A549 treated with Mapracorat at 1 μM for 4 hours (cell line): ENCODE measurements at places on chromosomes 11 and 22. TPM values are rescaled to one million over a fixed set of nuclear protein-coding genes. Genes with fewer than 3 reads are reported as not detected.

DEUP1 gene
- not detected in 5 replicates for total RNA-seq

TMEM191B gene
- total RNA-seq: 0.75 to 2.3 TPM (median 1.3 TPM) in 5 replicates

GTSE1 gene
- total RNA-seq: 27.9 to 35.6 TPM (median 31.7 TPM) in 5 replicates

CECR2 gene
- 0.06 to 0.14 TPM (median 0.10 TPM) in 5 replicates for total RNA-seq

MAPK8IP1 gene
- total RNA-seq: 5.3 to 6.5 TPM (median 6.3 TPM) in 5 replicates

OR2AG2 gene
- 0.03 TPM in 1 of 5 replicates, not detected in the others for total RNA-seq

AMPD3 gene
- total RNA-seq: 6.6 to 8.4 TPM (median 7.4 TPM) in 5 replicates

FGF19 gene
- total RNA-seq: 0.05 to 0.12 TPM (median 0.08 TPM) in 4 of 5 replicates, not detected in the other

GGT5 gene
- 3.3 to 4.6 TPM (median 4.2 TPM) in 5 replicates for total RNA-seq

LDLRAD3 gene
- 26.7 to 30.2 TPM (median 29.3 TPM) in 5 replicates for total RNA-seq

TRIM51 gene
- total RNA-seq: not detected in 5 replicates

OR8D1 gene
- total RNA-seq: not detected in 5 replicates

YPEL4 gene
- total RNA-seq: 0.13 to 0.41 TPM (median 0.18 TPM) in 5 replicates

C11orf86 gene
- 44.1 to 80.8 TPM (median 70.7 TPM) in 5 replicates for total RNA-seq

MUC15 gene
- not detected in 5 replicates for total RNA-seq

CHEK1 gene
- 27.5 to 34.0 TPM (median 31.4 TPM) in 5 replicates for total RNA-seq

COA4 gene
- 124 to 139 TPM (median 130 TPM) in 5 replicates for total RNA-seq

MISFA gene
- 1.1 to 3.3 TPM (median 1.6 TPM) in 5 replicates for total RNA-seq

APOA4 gene
- total RNA-seq: not detected in 5 replicates

EMID1 gene
- 0.29 to 0.40 TPM (median 0.36 TPM) in 5 replicates for total RNA-seq

CSKMT gene
- 9.8 to 16.3 TPM (median 14.4 TPM) in 5 replicates for total RNA-seq

PIH1D2 gene
- total RNA-seq: 0.57 to 1.2 TPM (median 0.86 TPM) in 5 replicates

HINFP gene
- 8.2 to 9.5 TPM (median 9.2 TPM) in 5 replicates for total RNA-seq

AIP gene
- 36.9 to 47.3 TPM (median 45.7 TPM) in 5 replicates for total RNA-seq

SERHL2 gene
- 0.28 to 0.56 TPM (median 0.29 TPM) in 5 replicates for total RNA-seq

LDHAL6A gene
- total RNA-seq: not detected in 5 replicates

CTSF gene
- 30.3 to 40.9 TPM (median 33.5 TPM) in 5 replicates for total RNA-seq

RCOR2 gene
- total RNA-seq: 0.87 to 1.3 TPM (median 0.93 TPM) in 5 replicates

GRAMD1B gene
- total RNA-seq: 22.3 to 32.7 TPM (median 32.0 TPM) in 5 replicates

RFPL3 gene
- total RNA-seq: not detected in 5 replicates

EIF4ENIF1 gene
- total RNA-seq: 12.4 to 15.6 TPM (median 13.1 TPM) in 5 replicates

TAF1D gene
- 87.2 to 104 TPM (median 90.4 TPM) in 5 replicates for total RNA-seq

PLAAT2 gene
- 0.34 to 1.5 TPM (median 0.46 TPM) in 5 replicates for total RNA-seq

IGF2 gene
- 2.0 to 2.5 TPM (median 2.3 TPM) in 5 replicates for total RNA-seq

CARD10 gene
- 20.7 to 36.0 TPM (median 32.6 TPM) in 5 replicates for total RNA-seq

ADM2 gene
- 0.44 to 0.68 TPM (median 0.51 TPM) in 5 replicates for total RNA-seq

PRPF19 gene
- total RNA-seq: 153 to 189 TPM (median 179 TPM) in 5 replicates

DGCR6 gene
- total RNA-seq: 1.5 to 2.4 TPM (median 1.9 TPM) in 5 replicates

SCN4B gene
- 0.02 to 0.05 TPM (median 0.03 TPM) in 3 of 5 replicates, not detected in the others for total RNA-seq

KCNJ5 gene
- total RNA-seq: 0.08 TPM in 1 of 5 replicates, not detected in the others

MRGPRX3 gene
- not detected in 5 replicates for total RNA-seq

ZNRD2 gene
- total RNA-seq: 68.0 to 80.1 TPM (median 75.2 TPM) in 5 replicates

SPATA19 gene
- total RNA-seq: not detected in 5 replicates

LRRC56 gene
- total RNA-seq: 0.54 to 1.1 TPM (median 0.72 TPM) in 5 replicates

BARX2 gene
- total RNA-seq: not detected in 5 replicates

LRP4 gene
- total RNA-seq: 6.4 to 8.0 TPM (median 7.3 TPM) in 5 replicates

SORL1 gene
- 0.97 to 2.0 TPM (median 1.5 TPM) in 5 replicates for total RNA-seq

ASCL2 gene
- 0.09 TPM in 1 of 5 replicates, not detected in the others for total RNA-seq

OR5B21 gene
- total RNA-seq: not detected in 5 replicates

CDCA5 gene
- 57.4 to 76.9 TPM (median 71.1 TPM) in 5 replicates for total RNA-seq

OR5L2 gene
- not detected in 5 replicates for total RNA-seq
